ENCODE measurements at places on chromosomes 12 and 14.

DNA sequence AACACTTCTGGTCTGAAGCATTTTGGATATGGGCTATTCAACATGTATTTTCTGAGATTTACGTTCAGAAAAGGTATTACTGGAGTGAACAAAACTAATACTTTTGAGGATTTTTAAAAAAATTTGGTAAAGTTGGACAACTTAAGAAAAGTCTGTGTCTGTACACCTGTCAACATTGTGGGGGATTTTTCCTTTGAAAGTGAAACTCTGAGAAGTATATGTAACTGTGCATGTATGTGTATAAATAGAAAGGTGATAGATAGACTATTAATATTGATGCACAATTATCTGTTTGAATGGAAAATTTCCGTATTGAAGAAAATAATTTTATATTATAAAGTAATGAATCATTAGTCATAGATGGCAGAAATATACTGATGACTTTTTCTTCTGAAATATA is 312.8 kb upstream of the MDGA2 start:
- no peak for DNase-seq

DNA sequence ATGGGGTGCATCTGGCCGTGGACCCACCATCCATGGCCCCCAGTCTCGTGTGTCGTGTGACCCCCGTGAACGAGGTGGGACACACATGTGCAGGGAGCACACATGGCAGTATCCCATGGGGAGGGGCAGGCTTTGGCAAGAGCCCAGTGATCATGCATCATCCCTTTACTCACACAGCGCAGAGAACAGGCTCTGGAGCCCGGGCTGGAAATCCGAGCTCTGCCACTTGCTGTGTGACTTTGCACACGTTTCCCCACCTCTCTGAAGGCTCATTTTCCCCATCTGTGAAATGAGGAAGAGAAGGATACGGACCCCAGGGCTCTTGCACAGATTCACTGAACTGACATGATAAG is 119.9 kb downstream of the PHETA1 start:
- DNase-seq: peak; percentile 7

DNA sequence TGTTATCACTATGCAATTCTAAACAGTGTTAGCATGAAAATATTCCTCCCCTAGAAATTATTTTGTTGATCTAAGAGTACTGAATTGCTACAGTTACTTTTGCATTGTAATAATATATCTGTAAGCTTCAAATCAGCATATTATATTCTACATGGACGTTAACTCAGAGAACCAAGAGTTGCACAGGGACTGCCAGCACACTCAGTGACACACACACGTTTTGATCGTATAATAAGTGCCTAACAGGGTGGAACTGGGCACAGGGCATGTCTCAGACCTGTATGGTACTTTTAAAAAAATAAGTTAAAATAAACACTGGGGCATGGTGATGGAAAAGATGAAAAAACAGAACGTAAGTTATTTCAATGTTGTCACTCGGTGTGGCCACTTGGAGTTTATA is 451.6 kb downstream of the RGS6 start:
- DNase-seq: no peak

DNA sequence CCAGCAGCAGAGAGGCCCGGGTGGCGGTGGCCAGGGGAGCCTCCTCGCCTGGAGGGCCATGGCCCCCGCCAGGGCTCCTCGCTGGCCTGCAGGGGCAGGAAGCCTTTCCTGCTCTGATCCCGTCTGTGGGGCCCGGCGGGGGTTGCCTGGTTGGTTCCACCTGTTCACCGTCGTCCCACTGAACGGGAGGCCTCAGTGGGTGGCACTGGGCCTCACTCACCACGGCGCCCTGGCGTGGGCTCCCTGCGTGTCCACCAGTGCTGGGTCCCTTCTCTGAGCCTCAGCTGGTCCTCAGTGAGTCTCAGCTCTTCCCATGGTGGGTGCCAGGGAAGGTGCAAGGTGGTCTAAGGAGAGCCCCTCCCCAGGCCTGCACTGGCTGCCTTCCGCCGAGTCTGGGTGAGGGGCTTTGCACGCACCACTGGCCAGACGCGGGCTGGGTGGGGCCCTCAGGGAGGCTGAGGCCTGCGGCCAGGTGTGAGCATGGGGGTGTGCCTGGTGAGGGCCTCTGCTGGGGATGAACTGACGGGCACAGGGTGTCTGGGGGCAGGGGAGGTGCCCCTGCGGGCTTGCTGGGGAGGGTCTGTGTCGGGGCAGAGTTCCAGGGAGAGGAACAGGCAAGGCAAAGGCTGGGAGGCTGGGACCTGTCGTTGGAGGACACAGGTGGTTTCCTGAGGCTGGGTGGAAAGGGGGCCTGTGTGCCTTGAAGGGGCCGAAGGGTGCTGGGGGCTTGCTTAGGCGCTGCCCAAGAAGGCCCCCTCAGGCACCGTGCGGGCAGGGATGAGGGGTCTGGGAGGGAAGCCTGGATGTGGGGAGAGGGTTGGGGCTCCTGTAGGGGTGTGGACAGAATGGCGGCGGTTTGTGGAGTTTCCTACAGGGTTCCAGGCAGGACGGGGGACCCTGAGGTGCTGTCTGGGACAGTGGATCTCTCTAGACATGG is 339.8 kb downstream of the TMEM121 start:
- no peak for DNase-seq

DNA sequence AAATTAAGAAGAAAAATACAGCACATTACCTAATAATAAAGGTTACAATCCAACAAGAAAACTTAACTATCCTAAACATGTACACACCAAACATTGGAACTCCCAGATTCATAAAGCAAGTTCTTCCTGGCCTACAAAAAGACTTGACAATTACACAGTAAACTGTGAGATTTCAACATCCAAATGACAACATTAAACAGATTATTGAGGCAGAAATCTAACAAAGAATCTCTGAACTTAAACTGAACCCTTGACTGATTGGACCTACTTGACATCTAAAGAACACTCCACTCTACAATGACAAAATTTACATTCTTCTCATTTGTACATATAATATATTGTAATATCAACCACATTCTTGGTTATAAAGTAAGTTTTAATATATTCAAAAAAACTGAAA is 1341.3 kb downstream of the LRFN5 start:
- no peak for DNase-seq

DNA sequence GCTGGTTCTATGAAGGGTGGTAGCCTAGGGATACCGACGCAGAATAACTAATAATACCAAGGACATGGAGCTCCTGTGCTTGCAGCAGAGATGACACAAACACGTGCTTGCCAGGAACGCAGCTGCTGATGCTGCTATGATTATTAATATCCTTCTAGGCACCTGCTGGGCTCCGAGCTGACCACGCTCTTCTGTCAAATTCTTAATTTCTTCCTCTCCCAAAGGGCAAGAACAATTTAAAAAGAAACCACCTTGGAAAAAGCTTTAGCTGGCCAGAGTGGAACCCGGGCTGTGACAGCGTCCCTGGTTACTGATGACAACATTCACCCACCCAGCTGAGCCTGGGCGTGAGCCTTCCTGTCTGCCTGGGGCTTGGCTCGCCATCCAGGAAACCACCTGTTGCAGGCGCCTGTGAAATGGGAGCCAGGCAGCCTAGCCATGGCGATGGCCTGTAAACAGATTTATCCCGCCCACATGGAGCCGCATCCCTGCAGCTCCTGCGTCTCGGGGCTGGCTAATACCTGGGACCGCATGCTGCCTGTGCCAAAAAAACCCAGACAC is 28.8 kb downstream of the CLMN start:
- no peak for DNase-seq

DNA sequence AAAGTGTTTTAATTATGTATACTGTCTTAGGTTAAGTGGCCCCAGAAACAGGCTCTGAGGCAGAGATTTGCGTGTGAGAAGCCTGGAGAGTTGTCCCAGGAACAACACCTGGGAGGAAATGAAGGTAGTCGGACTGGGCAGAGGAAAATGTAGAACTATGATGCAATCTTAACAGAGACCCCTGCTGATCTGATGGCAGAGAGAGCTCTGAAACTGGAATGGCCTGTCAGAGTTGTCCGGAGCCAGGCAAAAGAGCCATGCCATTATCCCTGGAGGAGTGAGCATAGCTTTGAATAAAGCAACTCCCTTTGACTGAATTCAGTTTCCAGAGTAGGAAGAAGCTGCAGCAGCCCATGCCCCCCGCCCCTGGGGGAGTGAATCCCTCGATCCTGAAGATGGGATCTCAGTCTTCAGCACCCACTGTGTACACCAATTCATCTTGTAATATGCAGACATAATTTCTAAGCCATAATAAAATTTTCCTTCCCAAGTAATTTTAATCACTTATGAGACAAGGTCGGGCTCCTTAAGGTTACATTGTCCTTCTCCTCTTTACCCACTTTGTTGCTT is 264.8 kb downstream of the PDZRN4 start:
- DNase-seq: no peak

- DNase-seq: no peak
These were observed 53.8 kb downstream of the VWF start for GRCh38 chr12:6070472-6071257.

GRCh38 chr12:15522574-15523187 is 200.4 kb downstream of the PTPRO start:
- DNase-seq: peak; percentile 54

DNA sequence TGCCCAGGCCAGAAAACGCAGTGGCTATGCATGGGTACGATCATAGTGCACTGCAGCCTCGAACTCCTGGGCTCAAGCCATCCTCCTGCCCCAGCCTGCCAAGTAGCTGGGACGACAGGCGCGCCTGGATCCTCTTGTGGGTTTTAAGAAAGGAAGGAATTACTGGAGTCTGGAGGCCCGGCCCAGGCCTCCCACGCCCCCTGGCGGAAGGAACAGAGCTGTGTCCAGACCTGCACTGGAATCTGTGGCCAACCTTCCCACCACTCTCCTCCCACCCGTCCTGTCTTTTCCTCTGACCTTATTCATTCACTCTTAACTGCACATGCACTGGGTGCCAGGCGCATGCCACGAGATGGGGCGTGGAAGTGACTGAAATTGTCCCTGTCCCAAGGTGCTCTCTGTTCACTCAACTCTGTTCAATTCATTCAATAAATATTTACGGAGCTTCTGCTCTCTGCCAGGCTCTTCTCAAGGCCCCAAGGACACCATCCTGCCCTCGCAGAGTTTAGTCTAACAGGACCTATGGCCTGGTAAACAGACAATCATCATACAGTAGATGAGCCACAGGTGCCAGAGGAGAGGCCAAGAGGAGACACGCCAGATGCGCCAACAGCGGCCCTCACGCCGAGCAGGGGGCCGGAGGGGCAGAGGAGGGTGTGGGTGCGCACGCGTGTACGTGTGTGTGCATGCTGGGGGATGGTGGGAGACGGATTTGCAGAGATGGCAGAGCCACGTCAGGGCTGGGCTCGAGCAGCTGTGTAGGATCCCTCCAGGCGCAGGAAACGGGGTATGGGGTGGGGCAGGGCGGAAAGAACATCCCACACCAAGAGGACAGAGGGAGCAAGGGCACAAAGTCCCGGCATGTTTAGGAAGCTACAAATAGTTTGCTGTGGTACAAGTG is 13.7 kb upstream of the TMEM106C start:
- DNase-seq: peak; percentile 91

DNA sequence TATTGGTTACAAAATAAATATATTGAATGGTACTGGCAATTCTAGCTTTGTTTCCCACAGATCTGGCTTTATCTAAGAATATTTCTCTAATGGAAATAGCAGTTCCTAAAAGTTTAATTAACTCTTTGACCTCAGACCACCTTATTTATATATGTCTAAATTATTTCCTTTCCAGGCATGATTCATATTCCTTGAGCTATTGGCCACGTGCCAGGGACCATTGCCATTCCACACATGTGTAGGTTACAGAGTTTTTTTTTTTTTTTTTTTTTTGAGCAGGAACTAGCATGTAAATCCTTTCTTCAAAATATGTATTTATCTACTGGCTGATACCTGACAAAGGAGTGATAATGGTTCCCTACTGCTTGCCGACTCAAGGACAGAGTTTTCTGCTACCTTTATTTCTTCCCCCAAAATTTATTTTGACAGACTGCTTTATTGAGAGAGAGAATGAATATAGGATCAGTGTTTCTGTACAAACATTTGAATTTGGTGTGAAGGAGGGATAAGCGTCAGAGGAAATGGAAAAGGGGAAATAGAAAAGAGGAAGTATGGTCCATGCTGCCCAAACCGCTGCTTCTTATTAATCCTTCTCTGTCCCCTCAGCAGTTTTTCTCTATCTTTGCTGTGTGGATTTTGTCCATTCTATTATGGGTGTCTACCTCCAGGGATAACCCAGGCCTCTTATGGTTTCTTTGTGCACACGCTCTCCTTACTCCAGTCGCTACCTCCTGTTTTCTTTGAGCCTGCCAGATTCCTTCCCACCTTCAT is 36.4 kb downstream of the PDE3A start:
- DNase-seq: peak; percentile 25

DNA sequence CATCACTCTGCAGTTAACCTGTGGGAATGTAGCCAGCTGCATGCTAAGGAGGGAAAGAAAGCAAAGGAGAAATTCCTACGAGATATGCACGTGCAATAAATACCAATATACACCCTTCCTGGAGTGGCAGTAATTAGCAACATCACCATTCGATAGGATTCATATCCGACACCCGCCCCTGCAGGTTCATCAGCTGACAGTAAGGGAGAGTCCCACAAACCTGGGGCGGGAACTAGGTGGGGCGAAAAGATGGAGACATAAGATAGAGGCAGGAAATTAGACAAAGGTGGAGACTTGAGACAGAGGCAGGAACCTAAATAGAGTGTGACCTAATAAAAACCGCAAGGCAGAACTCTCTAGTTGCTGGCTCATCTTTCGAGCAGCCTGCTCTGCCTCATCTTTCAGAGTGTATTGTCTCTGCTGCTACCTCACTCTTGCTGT is 51.6 kb downstream of the PLEKHG3 start:
- DNase-seq: no peak

DNA sequence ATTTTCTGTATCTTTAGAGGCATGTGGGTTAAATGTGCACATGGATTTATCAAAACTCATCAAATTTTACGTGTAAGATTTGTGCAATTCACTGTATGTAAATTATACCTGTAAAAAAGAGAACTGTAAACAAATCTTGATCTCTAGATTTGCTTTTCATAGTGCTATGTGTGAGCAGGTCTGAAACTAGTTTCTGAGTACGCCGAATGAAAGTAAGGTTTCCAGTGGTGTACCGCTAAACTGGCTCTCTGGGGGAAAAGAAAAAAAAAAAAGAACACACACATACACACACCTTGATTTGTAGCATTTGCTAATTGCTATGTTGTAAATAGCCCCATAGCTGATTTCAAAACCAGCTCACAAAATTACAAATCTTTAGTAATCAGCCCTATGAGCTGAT is 8.6 kb upstream of the SLC41A2 start:
- DNase-seq: no peak

DNA sequence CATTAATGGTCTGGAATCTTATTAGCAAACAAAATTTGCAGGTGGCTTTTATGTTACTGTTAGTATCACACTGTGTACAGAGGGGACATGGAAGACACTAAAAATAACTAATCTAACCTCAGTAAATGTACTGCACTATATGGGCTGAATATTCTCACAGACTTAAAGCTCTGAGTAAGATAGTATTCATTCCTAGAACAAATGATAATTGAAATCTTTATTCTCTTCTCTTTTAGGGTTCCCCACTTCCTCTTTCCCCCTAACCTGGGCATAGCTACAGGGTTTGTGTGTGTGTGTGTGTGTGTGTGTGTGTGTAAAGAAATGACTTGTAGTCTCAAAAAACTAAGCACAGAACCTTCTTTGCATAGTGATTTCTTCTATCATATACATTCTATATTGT is 21.4 kb upstream of the HECTD1 start:
- no peak for DNase-seq

GRCh38 chr12:106429636-106430035 is 72.1 kb downstream of the POLR3B start:
- DNase-seq: no peak

- no peak for DNase-seq
These were observed 97.7 kb downstream of the MYF5 start for GRCh38 chr12:80814453-80814852.

- DNase-seq: no peak
These were observed 6.6 kb downstream of the FERMT2 start for GRCh38 chr14:52944254-52944653.
